ENCODE measurements at places on chromosomes 13 and 19. TPM values are rescaled to one million over a fixed set of nuclear protein-coding genes. Genes with fewer than 3 reads are reported as not detected.

The ZNF181 gene
- 5.1 TPM for total RNA-seq

GRCh38 chr19:28065026-28065425 lies 1147.9 kb downstream of the UQCRFS1 start:
- DNase-seq: no peak

DNA sequence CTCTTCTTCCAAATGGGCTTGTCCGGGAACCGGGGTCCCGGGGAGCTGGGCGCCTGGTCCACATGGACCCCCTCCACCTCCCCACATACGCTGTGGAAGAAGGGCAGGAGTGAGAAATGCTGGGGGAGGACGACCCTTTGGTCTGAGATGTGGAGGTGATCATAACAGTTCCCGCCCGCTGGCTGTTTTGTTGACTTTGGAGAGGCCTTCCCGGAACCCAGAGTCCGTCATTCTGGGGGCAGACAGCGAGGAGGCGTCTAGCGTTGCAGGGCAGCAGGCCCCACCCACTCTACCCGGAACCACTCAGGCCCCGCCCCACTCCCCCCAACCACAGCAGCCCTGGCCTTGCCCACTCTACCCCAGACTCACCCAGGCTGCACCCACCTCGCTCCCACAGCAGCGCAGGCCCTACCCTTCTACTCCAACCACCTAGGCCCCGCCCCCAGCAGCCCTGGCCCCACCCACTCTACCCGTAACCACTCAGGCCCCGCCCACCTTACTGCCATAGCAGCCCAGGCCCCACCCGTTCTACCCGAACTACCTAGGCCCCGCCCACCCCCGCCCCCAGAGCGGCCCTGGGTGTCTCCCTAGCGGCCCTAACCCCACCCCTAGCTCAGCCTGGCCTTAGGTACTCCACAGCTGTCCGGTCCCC lies 7.1 kb downstream of the GPR108 start:
- peak; percentile 82 for DNase-seq

GRCh38 chr13:40485611-40486517 lies 180.6 kb downstream of the FOXO1 start:
- peak; percentile 83 for DNase-seq

- peak; percentile 13 for DNase-seq
These were observed 111.2 kb downstream of the KCNRG start for GRCh38 chr13:50126263-50126992.

DNA sequence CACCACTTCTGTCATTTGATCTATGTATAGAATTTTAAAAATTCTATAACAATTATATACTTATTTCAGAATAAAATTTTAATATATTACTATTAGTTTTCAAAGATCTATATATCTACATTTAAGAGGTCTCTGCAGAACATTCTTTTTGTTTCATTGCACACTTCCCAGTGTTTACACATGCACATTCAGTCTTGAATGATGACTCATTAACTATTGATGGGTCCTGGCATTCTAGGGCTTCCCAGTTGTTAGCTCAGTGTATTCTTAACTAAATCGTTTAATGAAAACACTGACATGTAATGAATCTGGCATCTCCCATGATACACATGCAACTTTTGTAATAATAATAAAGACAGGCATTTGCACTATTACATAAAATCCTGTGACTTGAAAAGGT lies 324.6 kb downstream of the KLF12 start:
- no peak for DNase-seq

- no peak for DNase-seq
These were observed 31.9 kb downstream of the SGCG start for GRCh38 chr13:23212671-23213070.

GRCh38 chr13:41344358-41344757 lies 33.3 kb downstream of the NAA16 start:
- no peak for DNase-seq

GRCh38 chr19:55079400-55080038 lies 3.9 kb downstream of the EPS8L1 start:
- no peak for DNase-seq

DNA sequence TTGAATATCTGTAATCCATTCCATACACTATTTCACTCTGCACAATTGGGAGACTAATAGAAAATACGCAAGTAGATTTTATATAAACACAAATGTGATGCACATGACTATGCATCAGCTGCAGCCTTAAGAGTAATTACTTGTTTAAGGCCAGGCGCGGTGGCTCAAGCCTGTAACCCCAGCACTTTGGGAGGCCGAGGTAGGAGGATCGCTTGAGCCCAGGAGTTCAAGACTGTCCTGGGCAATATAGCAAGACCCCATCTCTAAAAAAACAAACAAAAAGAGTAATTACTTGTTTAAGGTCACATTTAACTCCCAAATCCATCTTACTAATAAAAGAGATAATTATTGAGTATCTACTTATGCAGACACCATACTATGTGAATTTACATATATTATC lies 18.0 kb downstream of the IPO5 start:
- DNase-seq: no peak

DNA sequence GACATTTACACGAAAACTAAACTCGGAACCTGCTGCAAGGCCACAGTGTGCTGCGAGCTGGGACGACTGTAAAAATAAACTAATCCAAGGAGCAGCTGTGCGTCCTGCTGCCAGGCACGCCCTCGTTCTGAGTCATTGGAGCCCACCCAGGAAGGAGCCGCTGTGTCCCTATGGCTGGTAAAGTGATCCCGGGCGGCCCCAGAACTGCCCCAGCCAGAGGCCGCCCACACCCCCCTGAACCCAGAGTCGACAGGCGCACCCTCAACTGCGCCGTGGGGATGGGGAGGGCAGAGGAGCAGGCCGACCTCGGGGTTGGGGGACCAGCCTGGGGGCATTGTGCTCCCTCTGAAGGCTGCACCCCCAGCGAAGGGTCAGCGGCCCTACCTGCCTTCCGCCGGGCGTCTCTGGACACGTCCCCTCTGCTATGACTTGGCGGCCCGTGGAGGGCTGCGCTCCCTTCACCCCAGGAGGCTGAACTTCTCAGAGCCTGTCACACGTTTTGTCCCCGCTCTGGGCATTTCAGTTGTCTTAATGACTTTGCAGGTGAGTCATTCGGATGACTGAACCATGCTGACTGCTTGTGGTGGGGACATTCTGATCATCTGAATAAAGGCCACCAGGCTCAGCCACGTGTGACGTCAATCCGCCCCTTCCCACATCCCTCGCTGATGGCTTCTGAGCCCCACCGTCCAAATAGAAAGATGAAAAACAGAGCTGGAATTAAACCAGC lies 42.7 kb downstream of the ADPRHL1 start:
- DNase-seq: peak; percentile 12

GRCh38 chr13:27404680-27405079 lies 19.7 kb upstream of the GTF3A start:
- no peak for DNase-seq

DNA sequence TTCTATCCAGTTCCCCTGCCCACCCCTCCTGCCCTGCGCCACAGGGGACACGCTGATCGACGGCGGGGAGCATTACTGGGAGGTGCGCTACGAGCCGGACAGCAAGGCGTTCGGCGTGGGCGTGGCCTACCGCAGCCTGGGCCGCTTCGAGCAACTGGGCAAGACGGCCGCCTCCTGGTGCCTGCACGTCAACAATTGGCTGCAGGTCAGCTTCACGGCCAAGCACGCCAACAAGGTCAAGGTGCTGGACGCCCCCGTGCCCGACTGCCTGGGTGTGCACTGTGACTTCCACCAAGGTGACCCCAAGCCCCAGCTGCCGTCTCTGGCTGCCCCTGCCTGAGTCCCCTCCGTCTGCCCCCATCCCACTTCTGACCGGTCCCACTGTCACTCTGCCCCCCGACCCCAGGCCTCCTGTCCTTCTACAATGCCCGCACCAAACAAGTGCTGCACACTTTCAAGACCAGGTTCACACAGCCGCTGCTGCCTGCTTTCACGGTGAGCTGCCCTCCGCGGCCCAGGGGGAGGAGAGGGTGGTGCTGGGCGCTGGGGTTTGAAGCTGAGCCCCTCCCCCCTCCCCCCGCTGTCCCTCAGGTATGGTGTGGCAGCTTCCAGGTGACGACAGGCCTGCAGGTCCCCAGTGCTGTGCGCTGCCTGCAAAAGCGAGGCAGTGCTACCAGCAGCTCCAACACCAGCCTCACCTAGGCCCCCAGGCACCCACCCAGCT lies 15.5 kb downstream of the STAP2 start:
- DNase-seq: no peak
